ENCODE measurements at places on chromosomes 5 and 9.

DNA sequence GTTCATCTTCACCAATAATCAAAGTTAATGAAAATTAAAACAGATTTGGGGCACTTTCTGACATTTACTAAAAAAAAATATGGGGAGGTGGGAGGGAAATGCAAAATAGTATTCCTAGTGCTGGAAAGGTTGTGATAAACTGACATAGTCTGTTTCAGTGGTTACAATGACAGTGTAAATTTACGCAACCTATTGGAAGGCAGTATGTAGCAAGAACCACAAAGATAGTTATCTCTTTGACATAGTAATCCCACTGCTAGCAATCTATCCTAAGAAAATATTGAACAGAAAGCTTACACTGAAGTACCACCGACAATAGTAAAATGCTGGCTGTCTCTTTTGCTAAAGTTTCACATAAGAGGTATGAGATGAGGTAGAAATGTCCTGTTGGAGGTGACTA, 15.1 kb upstream of the EPB41L4B start:
- DNase-seq, result no peak

GRCh38 chr9:137087409-137087925, 682 bp downstream of the MAN1B1 start:
- DNase-seq, result no peak

DNA sequence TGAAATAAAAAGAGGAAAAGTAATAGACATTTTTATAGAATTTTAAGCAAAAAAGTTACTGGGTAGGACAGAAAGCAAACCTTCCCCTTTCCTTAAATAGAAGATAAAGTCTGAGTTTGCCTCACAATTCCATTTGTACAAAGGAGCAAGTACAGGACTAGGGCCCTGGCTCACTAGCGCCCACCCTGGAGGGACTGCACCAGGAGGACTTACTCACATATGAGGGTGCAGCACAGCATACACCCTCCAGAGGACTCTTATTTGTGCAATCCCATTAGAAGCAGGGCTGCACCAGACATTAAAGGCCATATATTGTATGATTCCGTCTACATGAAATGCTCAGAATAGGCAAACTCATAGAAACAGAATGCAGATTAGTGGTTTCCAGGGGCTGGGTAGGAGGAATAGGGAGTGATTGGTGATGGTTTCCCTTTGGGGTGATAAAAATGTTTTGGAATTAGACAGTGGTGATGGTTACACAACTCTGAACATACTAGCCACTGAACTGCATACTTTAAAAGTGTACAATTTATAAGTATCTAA, 4.5 kb downstream of the REEP5 start:
- no peak for DNase-seq

GRCh38 chr9:135522137-135522877, 1.1 kb downstream of the LCN1 start:
- no peak for DNase-seq

- DNase-seq, result no peak
These were observed 1.2 kb upstream of the RFK start for GRCh38 chr9:76395381-76395780.

- DNase-seq, result no peak
These were observed 76.6 kb downstream of the F2RL2 start for GRCh38 chr5:76546497-76547102.

DNA sequence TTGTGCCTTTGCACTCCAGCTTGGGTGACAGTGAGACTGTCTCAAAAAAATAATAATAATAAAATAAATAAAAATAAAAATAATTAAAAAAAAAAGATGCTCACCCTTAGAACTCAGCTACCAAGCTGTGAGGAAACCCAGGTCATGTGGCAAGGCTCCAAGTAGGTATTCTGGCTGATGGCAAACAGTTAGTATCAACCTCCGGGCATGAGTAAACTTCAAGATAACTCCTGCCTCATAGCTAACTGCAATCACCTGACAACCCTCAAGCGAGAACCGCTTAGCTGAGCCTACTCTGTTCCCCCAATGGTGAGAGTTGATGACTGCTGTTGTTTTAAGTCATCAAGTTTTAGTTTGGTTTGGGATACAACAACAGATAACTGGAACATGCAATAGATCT, 6.1 kb upstream of the SLC44A1 start:
- no peak for DNase-seq

DNA sequence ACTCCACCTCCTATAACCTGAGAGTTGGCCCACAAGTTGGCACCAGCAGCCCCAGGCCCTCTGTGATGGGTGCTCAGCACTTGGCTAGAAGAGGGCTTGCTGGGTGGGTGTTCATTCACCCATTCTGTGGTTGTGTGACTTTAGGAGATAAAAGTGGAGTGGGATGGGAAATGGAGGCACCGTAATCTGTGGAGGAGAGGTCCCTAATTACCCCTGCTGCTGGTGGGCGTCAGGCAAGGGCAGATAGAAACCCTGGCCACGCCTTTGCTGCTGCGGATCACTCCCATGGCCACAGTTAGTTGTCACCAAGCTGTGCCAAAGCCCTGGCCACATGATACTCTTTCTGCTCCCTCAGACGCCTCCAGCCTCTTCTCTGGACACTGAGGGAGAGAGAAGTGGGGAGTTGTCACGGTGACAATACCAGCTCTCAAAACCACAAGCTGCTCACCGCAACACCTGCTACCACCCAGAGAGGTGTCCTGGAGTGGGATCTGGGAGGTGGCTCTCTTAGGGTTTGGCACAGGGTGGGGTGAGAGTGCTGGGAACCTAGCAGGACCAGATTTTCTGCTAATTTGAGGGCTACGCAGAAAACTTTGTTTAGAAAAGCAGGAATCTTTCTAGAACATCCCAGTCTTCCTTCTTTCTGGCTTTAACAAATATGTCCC, 12.0 kb upstream of the NEUROG1 start:
- DNase-seq, result no peak

- no peak for DNase-seq
These were observed 17.1 kb upstream of the KIF12 start for GRCh38 chr9:114116126-114116747.

DNA sequence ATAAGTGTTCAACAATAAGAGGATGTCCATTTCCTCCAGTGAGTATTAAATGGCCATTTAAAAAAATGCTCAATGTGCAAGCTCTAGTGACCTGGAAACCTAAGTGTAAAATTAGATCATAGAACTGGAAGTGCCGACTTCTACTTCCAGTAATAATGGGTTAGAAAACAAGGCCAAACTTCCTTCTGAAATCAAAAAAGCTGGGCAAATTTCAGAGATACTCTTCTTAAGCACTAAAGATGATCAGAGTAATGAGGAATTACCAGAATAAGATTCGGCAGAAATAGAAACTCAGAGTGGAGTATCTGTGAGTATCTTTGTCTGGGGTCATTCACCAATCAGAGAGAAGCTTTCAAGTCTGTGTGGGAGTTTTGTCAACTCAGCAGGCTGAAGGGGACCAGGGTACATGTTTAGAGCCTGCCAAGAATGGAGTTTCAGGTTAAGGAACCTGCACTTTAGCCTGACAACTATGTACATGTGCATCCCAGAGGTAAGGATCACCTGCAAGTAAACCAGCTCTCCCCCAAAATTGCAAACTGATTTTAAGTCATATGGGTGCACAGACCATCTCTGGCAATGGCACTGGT, 17.1 kb downstream of the FCN2 start:
- no peak for DNase-seq

DNA sequence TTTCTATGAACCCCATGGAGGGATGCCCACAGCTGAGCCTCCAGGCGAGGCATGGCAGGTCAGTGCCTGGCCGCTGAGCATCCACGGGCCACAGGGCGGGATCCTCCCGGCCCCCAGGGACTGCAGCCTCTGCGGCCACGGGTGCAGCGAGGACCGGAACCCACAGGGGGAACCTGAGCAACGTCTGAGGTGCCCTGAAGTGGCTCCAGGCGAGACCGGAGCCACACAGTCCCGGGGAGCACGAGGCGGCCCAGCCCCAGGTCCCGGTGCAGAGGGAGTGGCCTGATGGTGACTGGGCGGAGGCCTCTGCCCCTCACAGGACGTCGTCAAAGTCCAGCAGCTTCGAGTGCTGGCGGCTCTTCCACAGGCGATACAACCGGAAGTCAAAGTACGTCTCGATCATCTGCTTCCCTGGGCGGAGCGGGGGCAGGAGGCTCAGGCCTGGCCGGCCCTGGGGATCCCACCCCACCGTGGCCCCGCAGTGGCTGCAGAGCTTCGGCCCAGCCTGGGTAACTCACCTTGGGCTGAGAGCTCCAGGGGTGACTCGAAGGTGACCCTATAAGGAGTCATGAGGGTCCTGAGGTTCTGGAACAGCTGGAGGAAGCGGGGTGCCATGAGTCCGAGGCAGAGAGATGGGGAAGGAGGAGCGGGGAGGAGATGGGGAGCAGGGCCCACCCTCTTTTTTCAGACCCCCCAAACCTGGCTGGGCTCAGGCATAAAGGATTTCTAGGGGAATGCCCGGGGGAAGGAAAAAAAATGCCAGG, 8.1 kb upstream of the ENTPD8 start:
- no peak for DNase-seq

DNA sequence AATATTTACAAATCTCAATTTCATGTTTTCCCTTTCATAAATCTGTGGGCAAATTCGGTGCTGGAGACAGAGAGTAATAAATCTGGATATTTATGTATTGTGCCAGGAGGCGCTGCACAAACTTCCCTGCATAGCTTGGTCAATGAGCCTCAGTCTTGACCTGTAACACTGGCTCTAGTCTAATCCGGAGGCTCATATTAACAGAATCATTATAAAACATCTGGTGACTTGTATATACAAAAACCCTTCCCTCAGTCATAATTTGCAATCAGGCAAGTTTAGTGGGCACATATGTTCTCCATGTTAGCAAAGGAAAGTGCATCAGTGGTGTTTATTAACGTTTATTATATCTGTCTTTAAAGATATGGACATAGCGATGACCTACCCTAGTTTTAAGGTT, 104.0 kb upstream of the BNC2 start:
- no peak for DNase-seq

DNA sequence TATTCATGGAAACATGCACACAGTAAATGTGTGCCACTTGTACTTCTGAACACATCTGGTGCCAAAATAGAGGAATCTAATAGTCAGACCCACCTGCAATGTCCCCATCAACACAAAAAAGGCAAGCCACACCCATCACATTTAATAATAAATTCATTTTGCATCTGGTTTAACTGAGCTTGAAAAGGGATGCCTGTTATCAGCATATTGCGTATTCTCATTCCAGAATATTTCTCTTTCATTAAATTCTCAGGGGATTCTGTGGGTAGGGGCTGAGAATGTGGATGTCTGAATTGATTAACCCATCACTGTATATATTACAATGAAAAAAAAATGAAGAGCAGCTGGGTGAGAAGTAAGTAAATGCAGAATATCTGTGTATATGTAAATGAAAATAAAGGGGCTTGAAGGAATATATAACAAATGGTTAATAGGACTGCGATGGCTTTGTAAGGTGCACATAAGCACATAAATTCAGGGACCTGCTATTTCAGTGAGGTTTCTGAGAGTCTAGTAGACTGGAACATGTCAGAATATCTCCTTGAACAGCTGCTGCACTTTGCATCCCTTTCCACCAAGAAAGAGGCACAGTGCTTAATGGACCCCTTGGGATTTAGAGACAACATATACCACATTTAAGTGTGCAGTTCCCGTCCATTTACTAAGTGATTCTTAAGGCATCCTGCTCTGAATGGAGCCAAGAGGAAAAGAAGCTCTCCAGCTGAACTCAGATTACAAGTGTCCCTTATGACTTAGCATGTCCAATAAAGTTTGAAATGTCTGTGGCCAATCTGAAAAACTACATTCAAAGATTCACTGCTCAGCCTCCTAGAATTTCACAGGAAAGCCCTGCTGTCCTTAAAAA, 104.1 kb upstream of the NIPBL start:
- DNase-seq, result no peak
